ENCODE measurements at places on chromosomes 6 and 20.

DNA sequence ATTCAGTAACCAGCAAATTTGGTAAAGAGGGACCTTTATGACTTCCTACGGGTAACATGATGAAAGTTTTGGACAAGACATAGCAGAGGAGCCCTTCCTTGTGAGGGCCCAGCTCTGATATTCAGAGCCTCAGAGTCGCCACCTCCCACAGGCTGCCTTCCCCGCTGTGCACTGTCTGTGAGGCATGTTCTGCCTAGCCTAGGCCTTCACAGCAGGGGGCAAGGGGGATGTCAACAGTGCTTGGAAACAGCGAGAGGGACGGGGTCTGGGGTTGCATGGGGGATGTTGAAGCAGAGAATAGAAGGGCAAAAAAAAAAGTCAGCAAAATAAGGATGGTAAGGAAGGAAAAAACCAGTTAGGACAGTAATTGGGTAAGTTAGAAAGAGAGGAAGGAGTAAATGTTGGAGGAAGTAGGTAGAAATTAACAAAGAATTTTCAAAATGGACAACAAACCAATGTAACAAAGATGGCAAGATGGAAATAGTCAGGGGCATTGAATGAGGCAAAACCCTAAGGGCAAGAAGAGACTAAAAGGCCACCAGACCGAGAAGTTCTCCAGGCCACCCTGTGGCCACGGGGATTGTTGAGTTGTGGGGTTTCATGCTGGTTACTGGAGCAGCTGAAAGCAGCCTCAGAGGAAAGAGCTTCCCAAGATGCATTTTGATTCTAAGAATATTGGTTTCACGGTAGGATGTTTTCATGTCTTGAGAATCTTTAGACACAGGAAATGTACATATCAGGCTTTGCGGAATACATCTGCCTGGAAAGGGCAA, 139.8 kb downstream of the LY86 start:
- no peak for DNase-seq

DNA sequence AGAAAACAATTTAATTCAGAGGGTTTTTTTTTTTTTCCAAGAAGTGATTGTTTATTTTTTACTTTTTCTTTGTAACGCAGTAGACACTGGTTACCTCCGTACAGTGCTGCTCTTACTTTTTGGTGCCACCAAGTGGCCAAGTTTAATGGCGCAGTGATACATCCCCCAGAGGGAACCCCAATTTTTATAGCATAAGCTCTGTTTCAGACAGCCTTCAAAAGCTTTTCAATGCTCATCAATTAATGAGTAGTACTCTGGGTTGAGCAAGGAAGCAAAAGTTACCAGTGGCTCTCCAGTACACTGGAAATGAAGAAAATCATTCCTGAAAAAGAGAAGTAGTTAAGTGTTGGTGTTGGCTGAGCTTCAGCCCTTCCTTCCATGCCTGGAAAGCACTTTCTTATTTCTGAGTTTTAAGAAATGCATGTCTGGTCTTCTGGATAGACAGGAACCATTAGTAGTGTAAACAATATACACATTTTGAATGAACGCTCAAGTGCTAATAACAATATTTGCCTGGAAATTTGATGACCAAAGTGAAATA, 129.1 kb upstream of the SMLR1 start:
- peak; percentile 57 for DNase-seq

DNA sequence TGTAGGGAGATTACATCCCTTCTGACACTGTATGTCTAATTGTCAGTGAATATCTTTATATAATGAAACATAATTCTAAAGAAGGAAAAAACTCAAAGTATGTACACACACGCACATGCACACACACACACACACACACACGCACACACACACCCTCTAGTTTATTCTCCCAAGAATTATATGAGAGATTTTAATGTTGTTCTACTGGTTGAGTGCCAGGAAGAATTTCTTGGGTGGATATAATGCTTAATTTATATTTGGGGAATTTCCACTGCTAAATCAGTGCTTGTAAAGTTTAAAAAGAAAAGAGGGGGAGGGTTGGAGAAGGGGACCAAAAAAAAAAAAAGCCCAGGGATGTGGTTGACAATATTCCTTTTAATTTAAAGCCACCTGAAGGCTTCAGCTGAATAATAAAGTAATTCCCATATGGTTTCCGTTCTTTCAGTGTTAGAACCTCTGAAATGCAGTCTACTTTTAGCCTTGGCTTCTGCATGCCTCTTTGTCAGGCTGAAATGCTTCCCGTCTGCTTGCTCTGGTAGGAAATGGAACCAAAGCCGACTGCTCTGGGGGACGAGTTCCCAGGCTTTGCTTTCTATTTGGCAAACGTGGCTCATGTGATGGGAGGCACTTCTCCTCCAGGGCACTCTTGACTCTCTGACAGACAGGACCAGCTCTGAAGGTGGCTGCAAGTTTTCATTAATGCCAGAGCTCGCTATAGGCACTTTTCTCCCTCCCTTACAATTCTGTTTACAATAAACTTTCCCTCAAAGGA, 225.4 kb downstream of the PRL start:
- peak; percentile 70 for DNase-seq

- DNase-seq = peak; percentile 91
Observed at GRCh38 chr20:32574296-32575226, 10.6 kb downstream of the NOL4L start.

GRCh38 chr20:64261138-64261537, 5.6 kb downstream of the PCMTD2 start:
- peak; percentile 69 for DNase-seq

DNA sequence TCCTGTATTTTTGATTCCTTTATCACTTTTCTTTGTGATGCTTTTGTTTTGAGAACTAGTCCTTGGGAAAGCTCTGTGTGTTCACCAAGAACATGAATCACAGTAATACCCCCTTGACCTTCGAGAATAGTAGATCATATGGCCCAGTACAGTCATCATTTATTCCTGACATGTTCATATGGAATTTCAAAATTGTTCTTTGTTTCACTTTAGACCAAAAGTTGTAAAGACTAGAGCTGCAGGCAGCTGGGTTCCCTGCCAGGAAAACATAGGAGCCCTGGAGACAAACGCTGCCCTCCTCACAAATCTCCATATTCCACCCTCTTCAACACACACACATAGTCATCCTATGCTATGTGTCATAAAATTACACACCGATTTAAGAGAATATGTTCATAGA, 621.2 kb upstream of the EYS start:
- DNase-seq = peak; percentile 74

DNA sequence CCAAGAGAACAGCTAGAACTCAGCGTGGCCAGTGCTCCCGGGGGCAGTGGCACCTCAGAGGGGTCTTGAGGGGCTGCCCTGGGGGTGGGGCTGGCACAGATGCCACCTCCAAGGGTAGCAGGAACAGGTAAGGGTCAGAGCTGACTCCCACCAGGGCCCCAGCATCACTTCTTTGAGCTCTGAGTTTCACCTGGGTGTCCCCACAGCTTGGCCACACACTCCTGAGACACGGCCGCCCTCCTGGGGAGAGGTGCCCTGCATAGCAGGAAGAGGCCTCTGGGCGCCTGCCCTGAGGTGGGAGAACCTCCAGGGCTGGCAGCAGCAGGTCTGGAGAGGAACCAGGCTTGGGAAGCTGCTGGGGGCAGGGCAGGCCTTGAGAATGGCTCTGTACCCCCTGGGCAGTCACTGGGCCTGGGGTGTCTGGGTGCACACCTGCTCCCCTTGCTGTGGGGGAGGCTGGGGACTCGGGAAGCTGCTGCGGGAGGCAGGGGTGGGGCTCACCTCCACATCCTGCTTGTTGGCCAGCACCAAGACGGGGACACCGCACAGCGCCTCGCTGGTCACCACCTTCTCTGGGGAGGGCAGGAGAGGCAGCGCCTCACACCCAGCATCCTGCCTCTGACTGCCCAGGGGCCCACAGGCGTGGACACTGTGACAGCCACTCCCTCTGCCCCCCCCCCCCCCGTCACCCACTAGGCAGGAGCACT, 5.0 kb downstream of the TNFRSF6B start:
- DNase-seq = no peak

GRCh38 chr20:37407573-37408002, 61.6 kb downstream of the SRC start:
- no peak for DNase-seq

DNA sequence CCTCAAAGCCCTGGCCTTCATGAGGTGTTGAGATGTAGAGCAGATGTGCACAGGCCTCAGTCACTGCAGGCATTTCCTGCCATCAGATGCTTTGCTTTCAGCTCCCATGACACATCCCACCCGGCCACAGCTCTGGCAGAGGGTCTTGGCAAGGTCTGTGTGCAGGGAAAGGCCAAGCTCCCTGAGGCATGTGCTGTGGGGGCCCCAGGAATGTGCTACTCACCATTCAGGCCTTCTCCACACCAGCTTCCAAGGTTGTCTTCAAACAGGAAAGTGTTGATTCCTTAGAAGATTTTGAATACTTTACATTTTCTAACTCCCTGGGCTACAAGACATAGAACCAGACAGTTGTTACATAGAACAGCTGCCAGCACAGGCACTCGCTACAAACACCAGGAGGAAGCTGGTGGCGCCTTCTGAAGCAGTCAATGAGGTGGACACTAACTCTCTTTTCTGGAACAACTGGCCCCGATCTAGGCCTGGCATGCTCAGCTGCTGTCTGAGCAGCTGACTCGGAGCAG, 27.8 kb downstream of the CASS4 start:
- peak; percentile 100 for DNase-seq

- DNase-seq = no peak
Observed at GRCh38 chr6:153215242-153215641, 84.2 kb upstream of the RGS17 start.

GRCh38 chr6:42099340-42100028, 42.9 kb downstream of the C6orf132 start:
- DNase-seq = peak; percentile 62

- DNase-seq = no peak
Observed at GRCh38 chr6:3367630-3368029, 89.2 kb downstream of the SLC22A23 start.

DNA sequence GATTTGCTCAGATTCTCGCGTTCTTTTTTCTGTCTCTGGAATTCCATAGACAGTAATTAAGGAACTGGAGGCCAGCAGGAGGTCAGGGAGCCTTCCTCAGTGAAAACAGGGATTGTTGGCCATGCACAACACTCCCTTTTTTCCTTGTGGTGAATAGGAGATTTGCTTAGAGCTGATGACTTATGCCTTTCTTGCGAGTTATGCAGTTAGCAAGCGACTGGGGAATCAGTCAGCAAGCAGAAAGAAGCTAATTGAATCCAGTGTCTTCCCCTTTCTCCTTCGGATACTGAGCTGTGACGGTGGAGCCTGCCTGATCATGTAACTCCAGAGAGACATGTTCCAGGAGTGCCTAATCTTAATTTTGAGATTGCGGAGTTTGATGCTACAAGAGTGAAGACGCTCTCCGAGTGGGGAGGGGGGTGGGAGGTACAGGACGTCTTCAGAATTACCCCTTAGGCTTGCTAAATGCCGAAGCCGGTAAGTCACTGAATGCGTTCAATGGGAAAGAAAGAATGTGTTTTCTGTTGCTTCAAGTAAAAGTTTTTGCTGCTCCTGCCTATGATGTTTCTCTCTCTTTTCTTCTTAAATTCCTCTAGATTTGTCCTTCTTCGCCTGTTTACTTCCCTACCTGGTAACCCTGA, 165.9 kb downstream of the SASH1 start:
- DNase-seq = peak; percentile 88

- peak; percentile 92 for DNase-seq
Observed at GRCh38 chr6:37990762-37991525, 171.4 kb downstream of the ZFAND3 start.

GRCh38 chr6:90296341-90297114, at the start of gene BACH2:
Gene BACH2, minus strand, starts transcription at chr6:90296843. Its CDS starts 287,999 bp downstream, at chr6:90008844.
- DNase-seq = peak; percentile 92

DNA sequence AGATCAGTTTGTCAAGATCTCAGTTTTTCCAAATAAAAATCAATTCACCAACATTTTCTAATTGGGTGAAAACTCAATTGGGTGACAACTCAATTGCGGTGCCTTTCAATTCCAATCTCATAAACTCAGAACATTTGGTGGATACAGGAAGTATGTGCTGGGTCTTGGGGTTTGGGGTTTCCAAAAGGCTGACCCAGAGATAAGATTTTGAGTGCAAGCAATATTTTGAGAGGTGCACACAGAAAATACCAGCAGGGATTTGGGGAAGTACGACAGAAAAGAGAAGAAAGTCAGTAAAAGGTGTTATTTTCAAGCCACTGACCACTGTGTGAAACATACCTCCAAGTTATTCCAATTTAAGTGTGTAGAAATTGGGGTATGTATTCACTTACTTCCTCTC, 258.0 kb downstream of the PHACTR1 start:
- DNase-seq = no peak

DNA sequence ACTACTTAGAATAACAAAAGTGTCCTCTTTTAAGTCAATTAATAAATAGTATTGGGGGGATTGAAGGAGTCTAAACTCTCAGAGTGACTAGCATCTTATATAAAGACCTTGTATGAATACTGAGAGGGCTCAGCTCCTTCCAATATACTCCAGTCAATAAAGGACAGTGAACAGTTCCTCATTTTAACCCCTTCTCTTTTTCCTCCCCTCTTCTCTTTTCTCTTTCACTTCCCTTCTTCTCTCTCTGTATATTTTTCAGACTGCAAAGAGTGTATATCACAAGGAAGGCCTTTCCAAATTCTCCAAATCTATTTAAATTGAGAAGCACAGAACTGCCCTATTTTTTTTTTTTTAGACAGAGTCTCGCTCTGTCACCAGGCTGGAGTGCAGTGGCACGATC, 99.5 kb downstream of the CD164 start:
- no peak for DNase-seq

DNA sequence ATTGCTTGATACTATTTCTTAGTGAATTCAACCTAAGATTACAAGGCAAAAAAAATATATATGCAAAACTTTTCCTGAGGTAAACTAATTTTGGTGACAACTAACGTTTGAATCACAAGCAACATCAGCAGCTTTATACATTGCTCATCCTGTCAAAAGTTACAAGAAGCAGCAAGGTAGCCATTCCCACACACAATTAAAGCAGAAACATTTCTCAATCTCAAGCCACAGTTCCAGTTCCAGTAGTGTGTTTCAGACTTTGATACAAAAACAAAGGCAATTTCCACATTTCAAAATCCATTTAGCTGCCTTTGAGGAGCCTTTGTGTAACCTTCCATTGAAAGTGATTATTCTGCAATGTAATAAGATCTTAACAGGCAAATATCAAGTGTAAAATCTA, 191.0 kb downstream of the WDR27 start:
- no peak for DNase-seq

GRCh38 chr20:34705397-34706301, 1.5 kb downstream of the TP53INP2 start:
- peak; percentile 4 for DNase-seq

DNA sequence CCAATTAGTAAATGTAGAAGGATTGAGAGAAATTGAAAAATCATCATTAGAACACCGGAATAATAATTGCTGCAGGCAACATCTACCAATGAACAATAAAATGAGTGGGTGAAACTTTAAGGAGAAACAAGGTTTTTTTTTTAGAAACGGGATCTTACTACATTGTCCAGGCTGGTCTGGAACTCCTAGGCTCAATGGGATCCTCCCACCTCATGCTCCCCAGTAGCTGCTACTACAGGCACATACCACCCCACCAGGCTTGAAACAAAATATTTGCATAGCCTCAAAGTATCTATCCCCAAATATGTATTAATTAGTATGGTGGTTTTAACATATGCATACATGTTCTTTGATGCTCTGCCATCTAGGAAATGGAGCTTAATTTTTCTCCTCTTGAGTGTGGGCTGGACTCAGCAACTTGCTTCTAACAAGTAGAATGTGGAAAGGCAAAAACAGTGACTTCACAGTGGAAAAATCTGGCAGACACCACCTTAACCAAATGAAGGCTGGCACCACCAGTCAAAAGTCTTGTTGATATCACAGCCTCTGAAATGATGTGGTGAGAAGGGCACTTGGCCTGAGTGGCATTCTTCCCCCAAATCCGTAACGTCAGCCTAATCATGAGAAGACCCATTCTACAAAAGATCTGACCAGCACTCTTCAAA, 12.1 kb downstream of the NRSN2 start:
- DNase-seq = no peak
